Activated T-cell treated with anti-CD3 and anti-CD28 coated beads for 48 hours (primary cell): ENCODE measurements at places on chromosomes 7 and 10.
A peak's percentile ranks its signal among the peaks of the same experiment; 100 is the strongest.

- no peak for DNase-seq
These were observed 575.3 kb downstream of the ETV1 start for GRCh38 chr7:13414181-13414580.

DNA sequence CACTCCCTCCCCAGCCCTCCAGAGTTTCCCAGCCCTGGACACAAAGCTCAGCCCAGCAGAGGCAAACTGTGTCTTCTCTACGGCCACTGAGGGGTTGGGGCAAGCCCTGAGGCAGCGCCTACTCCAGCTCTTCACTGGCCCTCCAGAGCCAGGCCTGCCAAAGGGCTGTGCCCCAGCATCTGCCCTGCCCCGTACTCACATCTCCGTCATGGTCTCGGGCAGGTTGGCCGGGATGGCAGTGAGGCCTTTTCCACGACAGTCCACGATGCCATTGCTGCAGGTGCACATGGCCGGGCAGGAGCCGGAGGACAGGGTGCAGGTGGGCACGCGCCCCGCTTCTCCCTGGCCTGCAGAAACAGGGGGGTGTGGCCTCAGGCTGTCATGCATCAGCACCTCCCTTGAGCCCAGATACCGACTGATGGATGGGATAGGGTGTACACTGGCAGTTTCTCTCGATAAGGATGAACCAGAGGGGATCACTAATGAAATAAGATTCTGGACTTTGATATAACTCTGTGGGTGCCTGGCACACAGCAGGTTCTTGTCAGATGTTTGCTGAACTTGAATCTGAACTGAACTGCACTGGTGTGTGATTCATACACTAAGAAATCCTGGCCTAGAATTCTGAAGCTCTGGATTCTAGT, 125.2 kb downstream of the SLIT1 start:
- DNase-seq: no peak

DNA sequence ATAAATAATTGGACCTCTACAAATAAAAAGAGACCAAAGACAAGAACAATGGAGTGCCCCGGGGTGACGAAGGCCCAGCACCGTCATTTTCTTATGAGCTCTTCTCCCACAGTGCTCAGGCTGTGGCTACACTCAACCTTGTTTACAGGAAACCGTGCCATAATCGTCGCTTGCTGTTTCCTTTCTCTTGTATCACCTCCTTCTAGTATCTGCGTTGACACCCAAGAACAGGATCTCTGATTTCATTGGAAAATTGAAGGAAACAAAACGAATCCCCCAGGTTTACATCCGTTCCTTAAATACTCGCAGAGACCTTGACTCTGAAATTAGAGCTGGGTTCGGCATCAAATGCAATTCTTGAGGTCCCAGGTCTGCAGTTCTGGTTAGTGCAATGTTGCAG, 1.7 kb upstream of the IGFBP3 start:
- DNase-seq: no peak

DNA sequence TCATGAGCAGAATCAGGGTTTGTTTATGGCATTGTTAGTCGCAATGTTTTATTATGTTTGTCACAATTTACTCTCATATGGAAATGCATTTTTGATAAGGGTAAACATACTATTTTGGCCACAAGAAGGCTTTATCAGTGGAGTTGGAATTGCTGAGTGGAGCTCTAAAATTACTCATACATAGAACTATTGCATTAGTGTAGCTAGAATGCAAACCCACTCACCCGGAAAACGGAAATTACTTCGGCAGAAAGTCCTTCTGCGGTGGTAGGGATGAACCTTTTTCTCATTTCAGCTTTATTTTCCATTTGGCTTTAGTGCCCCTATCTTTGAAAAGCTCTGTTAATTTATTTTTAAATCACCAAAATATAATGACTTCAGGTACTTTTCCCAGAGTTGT, 42.8 kb upstream of the NPY start:
- no peak for DNase-seq

DNA sequence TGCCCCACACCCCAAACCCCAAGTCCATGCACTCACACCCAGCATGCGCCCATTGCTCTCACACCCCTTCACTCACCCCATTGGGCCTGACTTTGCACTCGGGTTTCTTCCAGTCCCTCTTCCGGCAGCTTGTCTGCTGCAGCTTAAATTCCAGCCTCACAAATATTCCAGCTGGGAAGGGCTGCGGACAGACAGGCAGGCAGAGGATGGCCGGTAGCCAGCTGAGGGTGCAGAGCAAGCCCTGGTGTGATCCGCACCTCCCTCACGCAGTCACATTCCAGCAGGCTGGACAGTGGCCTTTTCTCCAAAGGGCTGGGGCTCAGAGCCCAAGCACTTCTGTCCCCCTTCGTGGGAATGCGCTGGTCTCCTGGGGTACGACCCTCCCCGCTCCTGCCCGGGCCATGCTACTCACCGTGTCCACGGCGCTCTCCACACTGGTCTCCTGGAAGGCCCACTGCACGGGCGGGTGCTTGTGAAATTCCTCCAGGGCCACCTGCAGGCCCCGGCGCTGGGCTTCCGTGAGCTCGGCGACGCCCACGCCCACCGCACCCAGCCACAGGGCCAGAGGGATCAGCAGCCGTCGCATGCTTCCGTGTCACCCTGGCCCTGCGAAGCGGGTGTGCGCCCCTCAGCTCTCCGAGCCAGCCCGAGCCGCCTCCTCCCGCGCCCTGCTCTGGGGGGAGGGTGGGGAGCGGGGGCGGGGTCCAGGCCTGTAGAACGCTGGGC, 1.2 kb downstream of the RARRES2 start:
- no peak for DNase-seq

DNA sequence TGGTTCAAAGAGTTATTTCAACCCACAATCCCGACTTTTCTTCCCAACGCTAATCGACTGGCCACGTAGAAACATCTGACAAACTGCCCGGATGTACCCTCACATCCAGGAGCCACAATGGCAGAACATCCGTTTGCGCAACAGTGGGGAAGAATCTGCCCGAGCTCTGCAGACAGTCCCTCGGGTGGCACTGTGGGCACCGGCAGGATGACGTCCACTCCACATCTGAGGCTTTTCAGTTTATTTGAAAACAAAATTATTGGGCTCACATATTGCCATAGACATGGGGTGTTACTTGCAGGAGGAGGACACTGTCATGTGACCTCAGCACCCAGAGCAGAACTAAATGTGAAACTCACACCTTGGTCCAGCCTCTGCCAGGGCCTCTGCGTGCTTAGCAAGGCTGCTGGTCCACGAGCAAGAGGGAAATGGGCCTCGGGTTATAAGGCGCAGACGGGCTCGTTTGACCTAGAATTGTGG, 84.1 kb downstream of the MKI67 start:
- DNase-seq: no peak

DNA sequence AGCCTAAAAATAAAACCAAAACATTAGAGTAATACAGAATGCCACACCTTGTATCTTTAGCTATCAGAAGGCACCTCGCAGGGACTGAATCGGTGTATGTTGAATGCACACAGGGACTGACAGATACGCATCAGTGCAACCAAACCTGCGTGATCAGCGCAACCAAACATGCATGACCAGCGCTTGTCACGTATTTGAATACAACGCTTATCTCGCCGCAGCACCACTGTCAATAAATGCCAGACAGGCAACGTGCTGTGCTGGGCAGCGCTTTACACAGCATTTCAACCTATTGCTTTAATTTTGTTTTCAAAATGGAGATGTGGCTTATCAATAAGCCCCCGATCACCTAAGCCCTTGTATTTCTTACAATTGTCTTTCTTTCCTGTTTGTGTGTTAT, 242.4 kb downstream of the SFMBT2 start:
- no peak for DNase-seq

DNA sequence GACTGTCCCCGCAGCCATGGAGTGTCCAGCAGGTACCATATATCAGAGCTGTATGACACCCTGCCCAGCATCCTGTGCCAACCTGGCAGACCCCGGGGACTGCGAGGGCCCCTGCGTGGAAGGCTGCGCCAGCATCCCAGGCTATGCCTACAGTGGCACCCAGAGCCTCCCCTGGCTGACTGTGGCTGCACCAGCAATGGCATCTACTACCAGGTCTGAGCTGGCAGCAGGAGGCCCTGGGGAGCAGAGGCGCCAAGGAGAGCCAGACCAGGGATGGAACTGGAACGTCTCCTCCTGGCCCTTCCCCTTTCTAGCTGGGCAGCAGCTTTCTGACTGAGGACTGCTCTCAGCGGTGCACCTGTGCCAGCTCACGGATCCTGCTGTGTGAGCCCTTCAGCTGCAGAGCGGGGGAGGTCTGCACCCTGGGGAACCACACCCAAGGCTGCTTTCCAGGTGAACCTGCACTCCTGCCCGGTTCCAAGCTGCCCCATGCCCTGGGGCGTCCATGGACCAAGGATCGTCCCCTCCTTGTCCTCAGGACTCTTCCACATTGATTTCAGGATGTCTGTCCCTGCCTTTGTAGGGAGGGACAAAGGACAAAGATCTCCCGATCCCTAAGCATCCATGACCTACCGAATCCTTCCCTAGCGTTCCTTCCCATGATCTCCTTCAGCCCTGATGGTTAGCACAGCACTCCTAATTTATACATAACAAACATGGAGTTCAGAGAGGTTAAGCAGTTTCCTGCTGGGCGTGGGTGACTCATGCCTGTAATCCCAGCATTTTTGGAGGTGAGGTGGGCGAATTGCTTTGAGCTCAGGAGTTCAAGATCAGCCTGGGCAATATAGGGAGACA, 33.3 kb downstream of the EPHB4 start:
- no peak for DNase-seq

DNA sequence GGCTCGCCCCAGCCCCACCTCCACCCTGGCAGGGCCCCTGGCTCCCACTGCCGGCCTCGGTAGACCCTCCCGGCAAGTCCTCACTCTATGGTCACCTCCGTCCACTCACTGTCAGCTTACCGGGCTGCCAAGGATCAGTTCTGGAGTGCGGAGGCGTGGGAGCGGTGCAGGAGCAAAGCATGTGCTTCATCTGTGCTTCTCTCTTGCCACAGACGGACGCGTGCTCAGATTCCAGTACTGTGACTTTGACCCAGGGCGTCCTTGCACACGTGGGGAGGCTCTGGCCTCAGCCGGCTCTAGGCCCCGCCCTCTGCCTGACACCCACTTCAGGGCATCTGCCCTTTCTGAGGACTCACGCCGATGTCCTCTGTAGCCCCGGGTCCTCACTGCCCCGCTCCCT, 547.5 kb upstream of the FOXK1 start:
- DNase-seq: no peak

DNA sequence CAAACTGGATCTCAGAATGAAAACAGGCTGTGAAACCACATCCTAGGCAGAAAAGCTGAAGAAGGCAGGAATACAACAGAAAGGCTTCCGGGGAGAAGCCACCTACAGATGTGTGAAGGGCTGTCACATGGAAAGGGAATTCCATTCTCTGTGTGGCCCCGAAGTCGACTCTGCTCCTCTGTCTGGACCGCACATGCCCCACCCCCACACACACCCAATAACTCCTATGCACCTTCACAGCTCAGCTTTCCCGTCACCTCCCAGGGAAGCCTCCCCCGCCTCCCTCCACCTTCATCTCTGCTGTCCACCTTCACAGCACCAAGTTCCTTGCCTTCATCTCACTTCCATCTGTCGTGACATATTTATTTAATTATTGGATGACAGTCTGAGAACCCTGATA, 23.4 kb upstream of the ENO4 start:
- DNase-seq: no peak

- no peak for DNase-seq
These were observed 69.8 kb downstream of the ZMIZ1 start for GRCh38 chr10:79138449-79139123.

DNA sequence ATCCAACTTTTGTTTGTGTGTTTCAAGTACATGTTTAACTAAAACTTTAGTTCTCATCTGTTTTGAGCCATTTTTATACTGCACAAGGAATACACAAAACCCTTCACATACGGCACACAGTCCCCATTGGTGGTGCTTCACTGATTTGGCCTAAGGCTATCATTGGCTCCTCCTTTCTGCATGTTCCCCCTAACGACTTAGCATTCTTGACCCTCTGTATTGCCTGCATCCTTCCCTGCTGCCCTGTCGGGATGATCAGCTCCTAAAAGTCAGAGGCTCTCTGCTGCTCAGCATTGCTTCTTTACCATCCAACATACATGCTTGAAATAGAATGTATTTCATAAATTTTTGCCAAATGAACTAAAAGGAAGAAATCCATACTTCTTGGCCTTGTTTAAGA, 111.4 kb upstream of the ABCB5 start:
- DNase-seq: no peak

GRCh38 chr10:34912771-34913170, 97.7 kb upstream of the PARD3 start:
- no peak for DNase-seq

DNA sequence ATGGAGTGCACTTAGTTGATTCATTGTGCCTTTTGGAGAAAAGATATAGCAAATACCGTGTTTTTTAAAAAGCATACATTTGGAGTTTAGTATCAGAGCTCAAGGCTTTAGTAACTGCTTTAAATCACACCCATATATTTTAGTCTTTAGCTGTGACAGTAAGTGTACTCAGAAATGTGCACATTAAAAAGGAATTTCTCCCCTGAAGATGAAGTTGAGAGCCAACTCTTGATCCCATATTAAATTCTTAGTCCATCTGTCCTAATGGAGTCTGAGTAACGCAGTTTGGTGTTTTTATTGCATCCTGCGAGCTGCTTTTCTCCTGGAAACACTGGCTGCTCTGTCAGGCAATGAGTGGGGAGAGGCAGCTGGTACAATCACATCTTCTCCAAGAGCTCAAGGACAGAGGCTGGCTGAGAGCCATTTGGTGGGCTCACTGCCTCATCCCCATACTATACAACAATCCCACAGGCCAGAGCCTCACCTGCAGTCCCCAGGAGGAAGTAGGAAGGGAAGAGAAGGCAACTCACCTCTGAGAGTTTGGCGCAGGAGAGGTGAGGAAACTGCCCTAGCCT, 473.6 kb upstream of the C7orf33 start:
- DNase-seq: no peak

DNA sequence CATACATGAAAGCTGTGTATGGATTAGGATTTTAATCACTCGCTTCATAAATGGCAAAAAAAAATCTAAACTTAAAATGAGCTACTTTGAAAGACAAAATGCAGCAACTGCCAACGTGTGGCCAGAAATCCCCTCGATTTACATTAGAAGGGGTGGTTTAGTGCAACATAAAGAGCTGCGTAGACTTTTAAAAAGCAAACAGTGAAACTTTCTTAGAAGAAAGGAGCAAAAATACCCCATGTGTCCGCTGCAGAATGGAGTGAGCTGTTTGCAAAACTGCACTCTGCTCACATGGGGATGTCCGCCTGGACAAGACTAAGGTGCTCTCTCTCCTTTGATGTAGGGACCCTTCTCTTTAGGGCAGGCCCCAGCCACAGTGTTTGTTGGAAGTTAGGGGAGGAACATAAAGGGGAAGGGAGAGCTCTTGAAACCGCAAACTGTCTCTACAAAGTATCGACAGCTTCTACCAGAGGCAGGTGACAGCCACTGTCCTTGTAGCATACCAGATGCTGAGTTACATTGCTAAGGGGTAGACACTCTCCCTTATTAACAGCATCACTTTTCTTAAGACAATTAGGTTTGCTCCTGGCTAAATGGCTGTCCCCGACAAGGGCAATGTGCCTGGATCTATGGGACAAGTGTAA, 528.1 kb downstream of the KCNMA1 start:
- no peak for DNase-seq

- peak; percentile 83 for DNase-seq
These were observed 4.8 kb downstream of the OR2A14 start for GRCh38 chr7:144127714-144128334.

- no peak for DNase-seq
These were observed 134.4 kb upstream of the CDK1 start for GRCh38 chr10:60643874-60644273.
